ENCODE measurements at places on chromosomes 12 and 14.

DNA sequence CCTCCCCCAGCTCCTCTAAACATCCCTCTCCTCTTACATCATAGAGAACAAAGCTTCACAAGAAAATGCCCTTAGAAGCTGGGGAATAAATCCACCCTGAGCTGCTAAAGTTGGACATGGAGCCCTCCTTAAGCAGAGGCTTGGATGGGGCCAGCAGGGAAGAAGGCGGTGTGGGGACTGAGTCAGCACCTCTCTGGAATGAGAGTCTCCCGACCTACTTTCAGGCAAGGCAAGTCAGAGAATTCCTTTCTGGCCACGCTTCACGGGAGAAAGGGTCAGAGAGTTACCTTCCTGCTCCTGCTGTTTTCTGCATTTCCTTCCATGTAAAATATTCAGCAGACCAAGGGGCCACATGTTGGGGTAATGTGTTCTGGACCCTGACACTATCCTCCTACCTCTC is 113.3 kb upstream of the PRB2 start:
- DNase-seq = no peak

- no peak for DNase-seq
Observed at GRCh38 chr12:25263594-25263993, 12.9 kb upstream of the KRAS start.

- no peak for DNase-seq
Observed at GRCh38 chr12:121096199-121096798, 36.4 kb upstream of the P2RX7 start.

DNA sequence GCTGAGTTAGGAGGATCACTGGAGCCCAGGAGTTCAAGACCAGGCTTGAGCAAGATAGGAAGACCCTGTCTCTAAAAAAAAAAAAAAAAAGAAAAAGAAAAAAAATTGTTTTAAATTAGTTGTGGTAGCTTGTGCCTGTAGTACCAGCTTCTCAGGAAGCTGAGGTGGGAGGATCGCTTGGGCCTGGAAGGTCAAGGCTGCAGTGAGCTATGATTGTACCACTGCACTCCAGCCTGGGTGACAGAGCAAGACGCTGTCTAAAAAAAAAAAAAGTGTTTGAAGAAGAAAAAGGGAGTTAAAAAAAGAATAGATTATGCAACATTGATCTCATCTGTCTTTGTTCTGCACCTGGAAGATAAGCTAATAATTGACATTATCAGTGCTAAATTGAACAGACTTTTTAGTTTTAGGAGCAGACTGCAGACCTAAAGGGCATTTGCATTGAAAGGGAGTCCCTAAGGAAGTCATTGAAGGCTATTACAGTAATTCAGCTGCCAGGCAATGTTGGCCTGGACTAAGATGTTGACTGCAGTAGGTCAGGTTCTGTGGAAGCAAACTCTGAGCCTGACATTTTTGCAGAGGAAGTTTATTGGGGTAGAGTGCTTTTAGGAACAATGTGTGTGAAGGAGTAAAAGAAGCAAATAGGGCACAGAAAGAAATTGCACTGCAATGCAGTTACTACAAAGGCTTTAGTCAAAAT is 215.8 kb downstream of the PCNX1 start:
- DNase-seq = no peak

DNA sequence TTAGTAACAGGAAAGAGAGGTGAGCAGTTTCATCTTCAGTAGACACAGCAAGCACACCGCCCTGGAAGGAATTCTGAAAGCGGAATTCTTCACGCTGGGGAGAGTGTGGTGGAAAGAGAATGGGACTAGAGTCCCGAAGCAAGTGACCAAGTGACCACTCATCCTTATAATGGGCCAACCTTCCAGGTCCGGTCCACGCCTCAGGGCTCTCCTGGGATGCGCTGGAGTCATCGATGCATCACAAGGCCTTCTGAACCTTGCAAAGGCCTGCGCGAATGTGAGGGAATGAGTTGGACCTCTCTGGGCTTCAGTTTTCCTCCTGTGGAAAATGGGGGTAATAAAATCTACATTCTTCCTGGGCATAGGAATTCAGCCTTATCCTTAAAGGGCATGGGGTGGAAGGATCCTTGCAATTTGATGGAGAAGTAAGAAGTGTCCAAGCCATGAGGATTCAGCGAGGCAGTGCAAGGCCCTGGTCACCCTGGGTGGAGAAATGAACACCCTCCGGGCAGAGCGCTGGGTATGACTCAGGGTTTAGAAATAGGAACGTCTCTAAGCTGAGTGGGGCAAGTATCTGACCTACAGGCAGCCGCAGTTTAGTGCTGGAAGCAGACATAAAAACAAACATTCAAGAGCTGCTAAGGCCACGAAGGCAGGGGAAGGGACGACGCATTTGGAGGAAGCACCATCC is 97.7 kb downstream of the SETD3 start:
- no peak for DNase-seq

GRCh38 chr12:92059960-92060359 is 85.7 kb downstream of the BTG1 start:
- DNase-seq = no peak

GRCh38 chr12:77116277-77116676 is 50.9 kb upstream of the E2F7 start:
- no peak for DNase-seq

GRCh38 chr12:48980389-48980952 is 2.3 kb downstream of the WNT1 start:
- peak; percentile 69 for DNase-seq

DNA sequence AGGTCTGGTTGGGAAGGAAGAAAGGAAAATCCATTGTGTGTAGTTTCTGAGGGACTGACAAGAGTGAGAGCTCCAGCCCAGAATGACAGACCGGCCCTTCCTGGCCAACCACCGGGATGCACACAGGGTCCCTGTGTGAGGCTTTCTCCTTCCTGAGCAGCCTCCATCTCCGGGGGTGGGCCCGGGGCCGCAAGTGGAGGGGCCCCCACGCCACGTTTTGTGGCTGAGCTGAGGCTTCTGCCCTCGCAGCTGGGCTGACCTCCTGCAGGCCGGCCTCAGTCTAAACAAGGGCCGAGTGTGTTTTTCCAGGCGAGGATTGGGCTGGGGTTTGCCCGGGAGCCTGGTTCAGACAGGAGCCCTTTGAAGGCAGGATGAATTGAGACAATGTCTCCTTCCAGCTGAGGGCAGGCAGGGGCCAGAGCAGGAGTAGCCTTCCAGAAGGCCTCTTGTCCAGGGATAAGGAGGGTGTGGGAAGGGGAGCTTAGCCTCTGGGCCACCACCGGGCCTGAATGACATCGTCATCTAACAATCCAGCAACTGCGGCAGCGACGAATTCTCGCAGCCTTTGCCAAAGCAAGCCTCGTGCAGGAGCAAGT is 96.5 kb upstream of the NCOR2 start:
- no peak for DNase-seq

Measured in D341Med (cell line).